HFF-Myc (cell line): ENCODE measurements at places on chromosomes 1 and 21.

GRCh38 chr1:169604781-169605560 is 18.7 kb upstream of the F5 start:
- DNase-seq, result no peak

- no peak for DNase-seq
Observed at GRCh38 chr1:18466676-18467075, 14.1 kb upstream of the KLHDC7A start.

GRCh38 chr1:240332672-240333071 is 241.0 kb downstream of the FMN2 start:
- DNase-seq, result no peak

DNA sequence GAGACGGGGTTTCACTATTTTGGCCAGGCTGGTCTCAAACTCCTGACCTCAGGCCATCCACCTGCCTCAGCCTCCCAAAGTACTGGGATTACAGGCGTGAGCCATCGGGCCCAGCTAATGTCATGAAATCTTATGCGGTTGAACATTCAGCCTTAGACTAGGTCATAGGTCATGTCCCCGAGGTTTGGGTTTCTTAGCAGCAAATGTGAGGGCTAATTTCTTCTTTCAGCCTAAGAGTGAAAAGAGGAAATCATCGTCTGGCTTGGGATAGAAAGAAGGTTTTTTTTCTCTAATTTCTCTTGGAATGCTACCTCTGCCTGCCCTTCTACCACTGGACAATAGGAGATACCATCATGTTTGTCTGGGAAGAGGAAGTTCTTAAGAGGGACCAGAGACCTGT is 18.0 kb upstream of the PIK3CD start:
- DNase-seq, result no peak

GRCh38 chr1:87826681-87827251 is 498.1 kb downstream of the LMO4 start:
- DNase-seq, result peak; percentile 79

GRCh38 chr1:64570267-64570855 is 100.4 kb downstream of the CACHD1 start:
- DNase-seq, result no peak

- no peak for DNase-seq
Observed at GRCh38 chr1:183061194-183061593, 38.0 kb downstream of the LAMC1 start.

GRCh38 chr1:115668579-115668978 is 26.8 kb downstream of the VANGL1 start:
- DNase-seq, result no peak

DNA sequence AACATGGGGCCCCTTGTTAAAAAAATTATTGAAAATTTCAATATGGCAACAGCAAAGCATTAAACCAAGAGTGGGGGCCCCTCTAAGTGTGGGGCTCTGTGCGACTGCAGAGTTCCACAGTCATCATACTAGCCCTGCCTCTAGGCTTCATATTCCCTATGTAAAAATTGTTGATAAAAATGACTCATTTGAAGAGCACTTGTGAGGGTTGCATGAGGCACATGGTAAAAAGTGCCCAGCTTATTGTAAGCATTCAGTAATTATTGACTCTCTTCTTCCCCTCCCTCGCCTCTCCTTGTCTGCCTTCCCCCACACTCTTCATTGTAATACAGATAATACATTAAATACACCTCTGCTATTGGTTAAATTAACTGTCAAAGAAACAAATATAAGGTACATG is 86.7 kb upstream of the PTBP2 start:
- no peak for DNase-seq

GRCh38 chr1:74246315-74246714 is 11.1 kb downstream of the TNNI3K start:
- no peak for DNase-seq

DNA sequence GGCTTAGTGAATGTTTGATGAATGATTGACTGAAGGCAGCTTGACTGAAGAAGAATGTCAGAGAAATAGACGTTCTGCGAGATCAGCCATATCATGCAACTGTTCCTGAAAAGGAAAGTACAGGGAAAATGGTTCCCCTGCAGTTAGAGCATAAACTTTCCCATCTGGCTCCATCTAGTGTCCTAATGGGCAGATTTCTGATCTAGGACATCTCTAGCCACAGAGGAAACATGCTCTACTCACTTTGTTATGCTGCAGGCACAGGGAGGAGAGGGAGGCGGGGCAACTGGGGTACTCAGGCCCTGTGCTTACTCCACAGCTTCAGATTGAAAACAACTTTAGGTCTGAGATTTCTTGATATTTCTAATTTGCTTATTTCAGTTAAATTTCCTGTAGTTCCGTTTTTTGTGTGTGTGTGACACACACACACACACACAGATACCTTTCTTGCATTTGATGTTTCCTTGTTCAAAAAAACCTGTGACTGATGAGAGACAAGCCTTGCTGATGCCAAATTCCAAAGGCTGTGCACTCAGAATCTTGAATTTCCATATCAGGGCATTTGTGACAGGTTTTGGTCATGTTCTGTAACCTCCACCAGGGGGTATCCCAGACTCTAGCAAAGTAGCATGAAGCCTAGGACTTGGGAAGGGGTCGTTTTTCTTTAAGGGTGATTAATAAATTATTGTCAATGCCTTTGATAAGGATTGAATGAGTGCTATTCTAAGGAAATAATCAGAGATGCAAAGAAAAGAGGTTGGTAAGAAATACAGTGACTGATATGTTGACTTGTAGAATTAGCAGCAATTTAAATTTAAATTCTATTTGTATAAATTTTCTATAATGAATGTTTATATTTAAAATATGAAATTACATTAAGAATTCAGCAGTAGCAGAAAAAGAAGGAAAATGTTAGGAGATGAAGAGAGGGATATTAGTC is 139.7 kb upstream of the BEND5 start:
- DNase-seq, result peak; percentile 15

GRCh38 chr1:58293388-58293787 is 253.1 kb downstream of the OMA1 start:
- DNase-seq, result no peak

- no peak for DNase-seq
Observed at GRCh38 chr1:100229681-100230443, 19.8 kb downstream of the DBT start.

GRCh38 chr21:45848331-45848730 is 133.2 kb upstream of the COL6A1 start:
- DNase-seq, result no peak

DNA sequence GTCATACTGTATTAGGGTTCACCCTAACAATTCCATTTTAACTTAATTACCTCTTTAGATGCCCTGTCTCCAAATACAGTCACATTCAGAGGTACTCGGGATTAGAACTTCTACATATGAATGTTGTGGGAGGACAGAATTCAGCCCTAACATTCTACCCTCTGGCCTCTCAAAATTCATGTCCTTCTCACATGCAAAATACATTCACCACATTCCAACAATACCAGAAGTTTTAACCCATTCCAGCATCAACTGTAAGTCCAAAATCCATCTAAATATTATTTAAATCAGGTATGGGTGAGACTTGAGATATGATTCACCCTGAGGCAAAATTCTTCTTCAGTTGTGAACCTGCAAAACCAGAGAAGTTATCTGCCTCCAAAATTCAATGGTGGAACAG is 14.5 kb downstream of the LY9 start:
- DNase-seq, result no peak

GRCh38 chr1:9784508-9785133 is 39.1 kb downstream of the CLSTN1 start:
- no peak for DNase-seq

GRCh38 chr1:203996126-203996525 is 76.8 kb upstream of the SOX13 start:
- no peak for DNase-seq

- DNase-seq, result no peak
Observed at GRCh38 chr1:180951836-180952656, 39.3 kb downstream of the KIAA1614 start.

DNA sequence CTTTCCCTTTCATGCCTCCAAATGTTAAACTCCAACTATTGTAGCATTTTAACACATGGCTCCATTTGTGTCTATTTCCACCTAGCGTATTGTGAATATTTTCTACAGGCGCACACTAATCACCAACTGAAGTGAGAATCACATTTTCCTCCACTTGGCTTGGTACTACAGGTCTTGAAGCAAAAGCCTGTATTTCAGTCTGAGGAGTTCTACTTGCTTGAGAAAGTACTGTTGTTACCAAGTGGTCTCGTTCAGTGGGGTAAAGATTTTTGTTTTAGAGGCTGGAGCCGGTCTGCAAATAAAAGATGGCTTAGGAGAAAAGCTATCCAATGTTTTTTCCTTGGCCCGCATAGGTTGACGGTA is 550 bp upstream of the PTBP2 start:
- DNase-seq, result no peak

- peak; percentile 12 for DNase-seq
Observed at GRCh38 chr1:201229771-201230635, 39.4 kb downstream of the IGFN1 start.

DNA sequence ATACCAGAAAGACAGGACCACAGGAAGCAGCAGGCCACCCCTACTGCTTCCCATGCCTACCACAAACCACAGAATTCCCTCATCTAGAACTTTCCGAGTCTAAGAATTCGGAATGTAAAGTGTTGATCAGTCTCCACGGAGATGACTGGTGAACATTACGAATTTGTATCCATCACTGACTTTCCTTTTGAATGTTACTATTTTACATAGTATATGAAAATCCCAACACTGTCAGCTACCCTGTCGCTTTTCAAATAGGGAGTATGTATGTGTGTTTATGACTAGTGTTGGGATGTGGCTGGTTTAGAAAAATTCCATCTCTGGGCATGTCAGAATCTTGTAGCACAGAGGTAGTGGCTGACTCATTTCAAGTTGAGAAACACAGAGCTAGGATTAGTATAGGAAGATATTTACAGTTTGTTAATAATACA is 118.2 kb downstream of the COQ8A start:
- DNase-seq, result no peak

DNA sequence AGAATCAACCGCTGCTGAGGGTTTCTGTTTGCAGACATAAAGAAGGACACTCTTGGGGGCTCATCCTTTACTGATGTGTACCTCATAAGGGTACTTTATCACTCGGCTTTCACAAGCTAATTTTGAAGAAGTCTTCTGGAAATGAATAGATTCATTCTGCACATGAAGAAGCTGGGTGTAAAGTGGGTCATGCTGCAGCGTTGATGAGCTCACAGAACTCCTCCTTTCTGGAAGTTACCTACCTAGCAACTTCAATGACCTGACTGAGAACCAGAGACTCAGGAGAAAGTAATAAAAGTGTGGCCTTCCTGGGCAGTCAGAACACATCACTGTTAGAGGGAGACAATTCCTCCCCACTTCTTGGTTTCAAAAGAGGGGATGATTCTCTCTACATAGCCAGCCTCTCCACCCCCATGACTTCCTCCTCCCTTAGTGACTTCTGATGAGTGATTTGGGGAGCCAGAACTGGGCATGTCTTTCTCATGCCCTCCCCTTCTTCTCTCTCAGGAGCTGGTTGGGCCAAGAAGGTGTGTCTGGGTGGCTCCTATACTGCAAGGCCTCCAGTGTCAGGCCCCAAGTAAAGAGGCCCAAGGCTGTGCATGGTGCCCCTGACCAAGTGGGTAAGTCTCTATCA is 27.0 kb downstream of the PCNX2 start:
- DNase-seq, result no peak

GRCh38 chr1:178337091-178337706 is 159.6 kb downstream of the CLEC20A start:
- DNase-seq, result no peak

GRCh38 chr1:151596166-151596953 is 15.5 kb upstream of the SNX27 start:
- no peak for DNase-seq

DNA sequence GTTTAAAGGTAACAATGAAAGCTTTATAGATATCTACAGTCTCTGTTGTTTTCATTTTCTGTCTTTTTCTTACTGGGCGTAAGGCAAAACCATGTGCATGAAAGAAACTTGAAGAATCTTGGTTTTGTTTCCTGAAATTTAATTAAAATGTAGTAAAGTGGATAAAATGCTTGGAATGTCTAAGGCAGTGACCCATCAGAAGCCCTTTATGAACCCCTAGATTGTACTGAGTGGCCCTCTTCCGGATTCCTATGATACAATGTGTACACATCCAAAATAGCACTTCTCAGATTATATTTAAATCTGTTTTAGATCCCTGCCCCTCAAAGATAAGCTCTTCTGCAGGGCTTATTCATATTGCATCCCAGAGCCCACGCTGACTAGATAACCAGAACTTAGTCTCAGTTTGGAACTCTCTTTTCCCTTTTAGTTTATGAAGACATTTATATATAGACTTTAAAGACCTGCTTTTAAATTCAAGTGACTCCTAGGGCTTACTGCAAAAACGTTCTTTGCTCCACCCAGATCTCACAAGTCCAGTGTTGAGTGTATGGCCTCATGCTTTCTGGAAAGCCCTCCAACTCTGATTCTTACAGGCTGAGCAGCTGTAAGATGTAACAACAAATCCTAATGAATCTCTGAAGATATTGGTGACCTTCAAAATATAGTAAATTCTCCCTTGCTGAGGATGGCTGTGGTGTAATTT is 142.9 kb downstream of the LRRC7 start:
- DNase-seq, result no peak

GRCh38 chr1:45846931-45847330 is 43.5 kb downstream of the MAST2 start:
- DNase-seq, result no peak

- no peak for DNase-seq
Observed at GRCh38 chr1:49971088-49971487, 52.7 kb downstream of the AGBL4 start.

- no peak for DNase-seq
Observed at GRCh38 chr1:172483448-172483847, 39.6 kb upstream of the PIGC start.

DNA sequence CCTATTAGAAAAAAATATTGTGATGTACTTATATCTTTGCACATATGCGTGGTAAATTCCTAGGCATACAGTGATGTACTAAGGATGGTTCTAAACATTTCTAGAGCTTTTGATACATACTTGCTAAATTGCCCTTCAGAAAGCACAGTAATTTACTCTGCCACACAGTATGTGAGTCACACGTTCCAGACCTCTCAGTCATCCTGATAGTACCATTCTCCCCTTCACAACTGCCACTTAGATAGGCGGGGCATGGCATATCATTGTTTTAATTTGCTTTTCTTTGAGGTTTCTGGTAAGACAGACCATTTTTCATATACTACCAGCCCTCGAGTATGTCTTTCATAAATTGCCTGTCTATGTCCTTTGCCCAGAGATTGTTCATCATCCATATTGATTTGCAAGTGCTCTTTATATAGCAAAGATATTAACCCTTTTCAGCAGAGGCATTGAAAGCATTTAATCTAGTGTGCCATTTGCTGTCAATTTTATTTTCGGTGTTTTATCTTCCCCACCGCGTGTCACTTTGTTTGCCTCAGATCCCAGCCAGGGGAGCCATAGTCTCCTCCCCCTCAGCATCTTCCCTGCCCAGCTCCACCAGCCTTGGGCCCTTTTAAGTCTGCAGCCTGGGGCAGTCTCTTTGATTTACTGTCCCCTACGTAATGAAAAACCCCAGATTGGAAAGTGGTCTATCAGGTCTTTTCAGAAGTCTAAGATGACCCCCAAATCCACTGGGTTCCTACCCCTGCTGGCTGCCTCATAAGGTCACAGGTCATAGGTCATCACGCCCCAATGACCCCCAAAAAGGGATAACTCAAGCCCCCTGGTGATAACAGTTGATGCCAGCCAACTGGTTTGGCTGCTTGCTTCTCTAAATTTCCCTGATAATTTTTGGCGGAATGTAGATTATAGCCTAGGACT is 11.8 kb upstream of the PAX7 start:
- no peak for DNase-seq

- DNase-seq, result peak; percentile 1
Observed at GRCh38 chr1:215749414-215749813, 182.3 kb downstream of the KCTD3 start.
